Vagina (tissue), 2 donors: ENCODE measurements at places on chromosomes 5 and 9. TPM values are rescaled to one million over a fixed set of nuclear protein-coding genes. Genes with fewer than 3 reads are reported as not detected.

DPYSL3 gene
- total RNA-seq = 68.5 TPM

SHISAL2B gene
- not detected for total RNA-seq

ANXA2R gene
- 10.6 TPM for total RNA-seq

IFNB1 gene
- not detected for total RNA-seq

SOWAHA gene
- total RNA-seq = not detected

DRD1 gene
- not detected for total RNA-seq

ADAMTSL2 gene
- total RNA-seq = 2.0 TPM

MEIKIN gene
- total RNA-seq = not detected

SLCO6A1 gene
- not detected for total RNA-seq

PCDHGC3 gene
- 78.3 TPM for total RNA-seq

KLHL3 gene
- total RNA-seq = 7.4 TPM

KCNN2 gene
- 3.4 TPM for total RNA-seq

TMEM174 gene
- total RNA-seq = not detected

DMRTA1 gene
- 0.25 TPM for total RNA-seq

IGIP gene
- 16.7 TPM for total RNA-seq

PCDHA5 gene
- total RNA-seq = 0.25 TPM

NUP188 gene
- 69.0 TPM for total RNA-seq
